ENCODE measurements at places on chromosomes 16 and 17. TPM values are rescaled to one million over a fixed set of nuclear protein-coding genes. Genes with fewer than 3 reads are reported as not detected.
A peak's percentile ranks its signal among the peaks of the same experiment; 100 is the strongest.

DNA sequence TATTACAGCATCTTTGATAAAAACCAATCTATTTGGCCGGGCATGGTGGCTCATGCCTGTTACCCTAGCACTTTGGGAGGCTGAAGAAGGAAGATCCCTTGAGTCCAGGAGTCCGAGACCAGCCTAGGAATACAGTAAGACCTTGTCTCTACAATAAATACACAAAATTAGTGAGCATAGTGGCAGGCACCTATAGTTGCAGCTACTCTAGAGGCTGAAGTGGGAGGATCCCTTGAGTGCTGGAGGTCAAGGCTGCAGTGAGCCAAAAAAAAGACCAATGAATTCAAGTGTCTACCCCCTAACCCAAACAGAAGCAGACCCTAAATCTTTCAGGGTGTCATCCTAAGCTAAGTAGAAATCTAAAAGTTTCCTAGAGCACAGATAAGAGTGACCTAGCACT is 7.3 kb upstream of the MEIOC start:
- DNase-seq = no peak

The WFDC1 gene
- 30.9 TPM for total RNA-seq

DNA sequence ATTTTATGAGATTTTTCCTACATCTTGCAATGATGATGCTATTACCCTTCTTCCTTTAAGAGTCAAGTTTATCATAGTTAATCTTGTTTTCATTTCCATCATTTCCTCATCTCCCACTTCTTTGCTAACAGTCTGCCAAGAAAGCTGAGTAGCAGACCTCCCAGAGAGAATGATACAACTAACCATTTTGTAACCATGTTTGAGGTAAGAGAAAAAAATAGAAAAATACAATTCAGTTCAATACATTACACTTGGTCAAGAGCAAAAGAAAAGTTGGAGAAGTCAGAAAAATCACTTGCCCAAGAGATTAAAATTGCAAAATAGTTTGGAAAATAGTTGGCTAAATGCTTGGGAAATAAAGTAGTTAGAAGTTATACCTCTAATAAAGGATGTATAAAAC is 154.4 kb downstream of the ABCA8 start:
- no peak for DNase-seq

The EXOC3L1 gene
- total RNA-seq = not detected

DNA sequence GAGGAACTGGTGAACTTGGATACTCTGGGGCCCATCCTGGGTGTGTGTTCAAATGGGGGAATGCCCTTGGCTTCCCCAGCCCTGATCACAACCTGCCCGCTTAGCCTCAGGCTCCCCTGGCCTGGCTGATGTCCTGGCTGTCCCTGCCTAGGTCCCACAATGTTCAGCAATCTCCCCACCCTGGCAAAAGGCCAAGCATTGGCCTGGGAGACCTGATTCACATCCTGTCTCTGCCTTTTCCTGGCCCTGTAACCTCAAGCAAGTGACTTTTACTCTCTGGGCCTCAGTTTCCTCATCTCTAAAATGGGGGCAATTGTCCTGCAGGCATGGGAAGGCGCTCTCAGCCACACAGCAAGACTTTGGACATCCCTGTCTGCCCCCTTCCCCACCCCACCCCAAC is 14.4 kb downstream of the CPNE2 start:
- no peak for DNase-seq

The ZG16B gene
- total RNA-seq = 0.46 TPM

DNA sequence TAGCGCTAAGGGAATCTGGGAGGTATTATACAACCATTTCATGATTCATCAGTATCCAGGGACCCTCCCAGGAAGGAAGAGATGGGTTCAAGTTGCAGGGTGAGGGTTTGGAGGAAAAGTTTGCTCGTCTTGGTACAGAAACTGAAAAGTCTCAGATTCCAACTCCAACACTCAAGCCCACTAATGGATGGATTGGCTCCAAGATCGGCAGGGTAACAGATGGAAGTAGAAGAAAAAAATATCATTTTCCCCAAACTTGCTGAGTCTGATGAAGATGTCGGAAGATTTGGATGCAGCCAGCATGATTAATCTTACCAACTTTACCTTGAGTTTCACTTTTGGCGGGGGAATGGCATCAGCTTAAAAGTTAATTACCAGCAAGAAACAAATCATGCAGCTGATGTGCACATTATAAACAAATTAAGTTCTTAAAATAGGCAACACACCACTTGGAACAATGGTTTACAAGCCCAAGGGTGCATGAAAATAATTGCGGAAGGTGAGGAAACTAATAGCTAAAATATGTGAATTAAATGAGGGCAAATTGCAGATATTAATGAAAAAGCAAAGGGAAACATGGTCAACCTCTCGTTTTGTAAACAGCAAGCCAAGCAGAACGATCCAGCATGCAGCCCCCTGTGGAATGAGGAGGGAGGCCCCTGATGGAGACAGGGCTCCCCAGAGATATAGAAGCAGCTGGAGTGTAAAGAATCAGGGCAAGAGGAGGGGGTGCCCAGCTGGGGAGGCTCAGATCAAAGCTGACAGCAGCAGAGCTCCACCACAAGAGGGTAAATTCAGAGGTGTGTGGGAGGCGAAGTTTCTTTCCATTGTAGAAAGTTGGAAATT is 44.1 kb upstream of the GRIN2A start:
- DNase-seq = no peak

- no peak for DNase-seq
Observed at GRCh38 chr17:59641799-59642484, 22.2 kb downstream of the CLTC start.

DNA sequence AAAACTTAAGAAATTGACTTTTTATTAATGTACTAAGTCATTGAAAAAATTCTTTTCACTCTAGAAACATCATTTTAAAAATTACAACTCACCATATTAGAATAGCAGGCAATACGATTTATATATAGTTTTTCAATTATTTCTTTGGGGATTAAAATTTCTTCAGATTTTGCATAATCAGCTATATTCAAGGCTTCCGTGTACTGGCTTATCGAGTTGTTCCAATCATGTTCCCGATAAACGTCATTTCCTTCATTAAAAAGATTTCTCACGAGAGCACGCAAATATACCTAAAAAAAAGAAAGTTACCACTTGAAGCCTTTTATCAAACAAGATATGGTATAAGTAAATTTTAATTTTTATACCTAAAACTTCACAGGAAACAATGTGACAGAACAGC is 18.0 kb downstream of the ZC3H7A start:
- no peak for DNase-seq

DNA sequence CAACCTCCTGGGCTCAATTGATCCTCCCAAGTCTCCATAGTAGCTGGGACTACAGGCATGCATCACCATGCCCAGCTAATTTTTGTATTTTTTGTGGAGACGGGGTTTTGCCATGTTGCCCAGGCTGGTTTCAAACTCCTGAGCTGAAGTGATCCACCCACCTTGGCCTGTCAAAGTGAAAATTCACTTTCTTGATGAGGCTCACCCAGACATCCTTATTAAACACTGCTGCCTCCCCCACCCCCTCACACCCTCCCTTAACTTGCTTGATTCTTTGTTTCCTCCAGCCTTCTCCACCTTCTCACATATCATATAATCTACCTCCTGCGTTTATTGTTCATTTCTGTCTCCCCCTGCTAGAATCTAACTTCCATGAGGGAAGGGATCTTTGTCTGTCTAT is 46.0 kb upstream of the TEX2 start:
- DNase-seq = no peak

- DNase-seq = peak; percentile 100
Observed at GRCh38 chr17:77476931-77477805, 336.4 kb downstream of the SEC14L1 start.

The LPO gene
- not detected for total RNA-seq

- no peak for DNase-seq
Observed at GRCh38 chr16:66146798-66147197, 219.7 kb upstream of the CDH5 start.

- DNase-seq = no peak
Observed at GRCh38 chr16:83971165-83972130, 3.4 kb downstream of the NECAB2 start.

DNA sequence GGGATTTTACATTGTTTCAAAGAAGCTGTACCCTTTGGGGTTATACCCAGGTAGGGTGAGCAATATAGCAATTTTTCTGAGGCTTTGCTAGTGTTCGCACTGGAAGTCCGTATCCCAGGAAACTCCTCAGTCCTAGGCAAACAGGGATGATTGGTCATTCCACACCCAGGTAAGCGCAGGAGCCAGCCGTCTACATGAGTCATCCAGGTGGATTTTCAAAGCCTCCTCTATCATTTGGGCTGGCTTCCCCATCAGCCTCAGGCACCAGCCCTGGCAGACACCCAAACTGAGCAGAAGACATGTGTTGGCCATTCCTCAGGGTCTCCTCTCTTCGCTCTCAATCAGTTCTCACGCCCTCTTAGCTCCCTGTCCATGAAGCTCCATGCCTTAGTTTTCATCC is 135.6 kb downstream of the AIPL1 start:
- DNase-seq = no peak

DNA sequence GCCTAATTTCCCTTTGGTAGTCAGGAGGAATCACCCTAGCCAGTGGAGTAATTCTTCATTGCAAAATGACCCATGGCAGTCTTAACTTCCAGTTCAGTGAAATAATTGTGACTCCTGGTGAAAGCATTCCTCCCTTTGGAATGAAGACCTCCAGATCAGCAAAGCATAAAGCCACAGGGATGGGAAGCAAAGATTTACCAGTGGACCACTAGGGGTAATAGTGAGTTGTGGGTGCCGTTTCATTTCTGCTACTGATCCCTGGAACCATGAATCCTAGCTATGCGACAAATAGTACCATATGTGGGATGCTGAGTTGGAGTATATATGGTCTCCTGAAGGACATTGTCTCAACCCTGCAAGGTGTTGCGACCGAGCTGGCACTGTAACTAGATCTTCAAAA is 13.7 kb downstream of the DYNLL2 start:
- DNase-seq = peak; percentile 16

The PRSS22 gene
- not detected for total RNA-seq

DNA sequence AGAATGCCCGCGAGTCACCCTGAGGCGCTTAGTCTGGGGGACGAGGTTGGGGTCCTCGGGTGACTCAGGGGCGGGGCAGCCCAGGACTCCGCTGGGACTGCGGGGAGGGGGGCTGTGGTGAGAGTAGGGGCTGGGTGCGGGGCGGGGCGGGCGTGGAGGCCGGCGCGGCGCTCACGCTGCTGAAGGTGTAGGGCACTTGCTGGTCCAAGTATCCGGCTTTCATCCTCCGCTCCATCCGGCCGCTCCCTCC is 832 bp downstream of the ETV4 start:
- no peak for DNase-seq

- no peak for DNase-seq
Observed at GRCh38 chr17:51144266-51145022, 8.9 kb upstream of the NME1 start.

The HES7 gene
- total RNA-seq = 0.38 TPM

The PITPNM3 gene
- total RNA-seq = 0.91 TPM

The CCL4 gene
- not detected for total RNA-seq

DNA sequence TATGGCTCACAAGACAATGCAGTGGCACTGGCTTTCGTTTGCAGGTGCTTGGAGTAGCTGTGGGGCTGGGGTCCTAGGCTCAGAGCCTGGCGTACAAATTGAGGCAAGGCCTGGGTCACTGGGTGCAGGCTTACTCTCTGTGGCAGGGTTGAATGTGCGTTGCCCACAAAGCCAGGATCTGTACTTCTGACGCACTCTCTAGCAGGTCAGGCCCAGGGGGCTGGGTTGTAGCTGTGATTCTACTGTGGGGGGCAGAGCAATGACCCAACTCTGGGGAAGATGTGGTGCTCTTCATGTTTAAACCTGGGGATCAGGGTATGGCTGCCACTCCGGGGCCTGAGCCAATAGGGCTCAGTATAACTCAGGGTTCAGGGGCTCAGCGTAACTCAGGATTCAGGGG is 6.4 kb upstream of the PRSS21 start:
- no peak for DNase-seq

GRCh38 chr16:86671486-86672178 is 93.3 kb downstream of the FOXL1 start:
- no peak for DNase-seq

The RHBDL1 gene
- total RNA-seq = 1.9 TPM

DNA sequence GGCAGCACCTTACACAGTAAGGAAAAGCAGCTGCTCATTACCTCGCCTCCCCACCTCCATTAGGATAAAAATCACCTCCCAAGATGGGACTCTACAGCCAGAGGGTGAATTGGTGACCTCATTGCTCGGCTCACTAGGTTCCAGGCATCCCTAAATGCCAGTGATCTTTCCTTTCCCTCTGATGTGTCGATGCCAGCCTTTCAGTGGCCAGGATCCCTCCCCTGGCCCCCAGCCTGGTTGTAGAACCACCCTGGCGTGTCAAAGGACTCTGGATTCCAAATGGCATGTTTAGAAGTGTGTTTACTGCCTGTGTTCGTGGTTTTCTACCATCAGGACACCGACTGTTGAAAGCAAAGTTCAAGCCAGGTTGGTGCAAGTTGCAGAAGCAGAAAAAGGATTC is 72.1 kb upstream of the LYRM9 start:
- DNase-seq = no peak

GRCh38 chr17:68131456-68131855 is 95.9 kb downstream of the KPNA2 start:
- no peak for DNase-seq

DNA sequence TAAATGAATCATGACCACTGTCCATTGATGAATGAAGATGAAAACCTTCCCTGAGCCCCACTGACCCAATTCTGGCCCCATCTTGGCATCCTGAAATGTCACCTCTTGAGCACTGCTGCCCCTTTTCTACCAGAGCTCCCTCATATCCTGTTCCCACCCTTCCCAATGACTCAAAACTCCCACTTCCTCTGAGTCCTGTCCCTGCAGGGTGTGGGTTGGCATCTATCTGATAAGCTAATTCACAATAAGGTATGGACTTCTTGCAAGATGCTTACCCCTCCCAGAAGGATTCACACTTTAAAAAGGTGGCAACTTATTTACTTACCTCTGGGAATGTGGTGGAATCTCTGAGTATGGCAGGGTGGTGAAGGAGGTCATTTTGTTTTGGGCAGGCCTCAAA is 13.3 kb upstream of the CSNK2A2 start:
- DNase-seq = no peak

The PEMT gene
- total RNA-seq = 46.1 TPM

The POLR3E gene
- total RNA-seq = 29.0 TPM

The CSHL1 gene
- total RNA-seq = not detected

- DNase-seq = no peak
Observed at GRCh38 chr17:17055286-17056155, 13.3 kb downstream of the MPRIP start.

- DNase-seq = no peak
Observed at GRCh38 chr16:80034948-80035663, 434.6 kb upstream of the MAF start.

DNA sequence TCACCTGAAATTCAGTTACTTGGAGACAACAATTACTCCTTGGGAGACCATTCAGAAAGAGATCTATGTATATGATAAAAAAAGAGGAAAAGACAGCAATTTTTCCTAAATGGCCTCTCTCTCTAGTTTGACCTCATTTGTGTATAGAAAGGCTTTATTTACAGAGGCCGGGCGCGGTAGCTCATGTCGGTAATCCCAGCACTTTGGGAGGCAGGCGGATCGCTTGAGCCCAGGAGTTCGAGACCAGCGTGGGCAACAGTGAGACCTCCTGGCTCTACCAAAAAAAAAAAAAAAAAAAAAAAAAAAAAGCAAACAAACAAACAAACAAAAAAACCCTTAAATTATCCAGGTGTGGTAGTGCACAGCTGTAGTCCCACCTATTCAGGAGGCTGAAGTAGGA is 20.7 kb downstream of the GRB2 start:
- DNase-seq = no peak

GRCh38 chr16:87864331-87864989 is 4.8 kb downstream of the SLC7A5 start:
- DNase-seq = no peak

GRCh38 chr16:15482068-15482747 is 47.8 kb downstream of the BMERB1 start:
- peak; percentile 96 for DNase-seq

GRCh38 chr17:42894283-42895184 is 6.1 kb upstream of the G6PC1 start:
- no peak for DNase-seq

Data from HFFc6 (cell line).